ENCODE measurements at places on chromosomes 2 and 18. TPM values are rescaled to one million over a fixed set of nuclear protein-coding genes. Genes with fewer than 3 reads are reported as not detected.

SERPINB3 gene
- total RNA-seq = not detected

STPG4 gene
- total RNA-seq = 0.32 TPM

EPHA4 gene
- 34.4 TPM for total RNA-seq

SLC11A1 gene
- 0.30 TPM for total RNA-seq

GLI2 gene
- 14.9 TPM for total RNA-seq

ZNF521 gene
- 13.1 TPM for total RNA-seq

FEV gene
- total RNA-seq = not detected

ERFE gene
- total RNA-seq = 0.65 TPM

SLC16A14 gene
- total RNA-seq = 0.37 TPM

TRPM8 gene
- not detected for total RNA-seq

DNAJC5G gene
- total RNA-seq = not detected

GALNT3 gene
- total RNA-seq = 5.4 TPM

TEX51 gene
- total RNA-seq = not detected

COL4A4 gene
- 0.28 TPM for total RNA-seq

TNFAIP6 gene
- total RNA-seq = 41.6 TPM

WNT10A gene
- not detected for total RNA-seq

DPY30 gene
- total RNA-seq = 66.3 TPM

CYP27C1 gene
- not detected for total RNA-seq

PLEKHH2 gene
- 0.55 TPM for total RNA-seq

CAPN13 gene
- not detected for total RNA-seq

AQP12A gene
- not detected for total RNA-seq

PLCL1 gene
- 1.5 TPM for total RNA-seq

FRZB gene
- 0.23 TPM for total RNA-seq

EFEMP1 gene
- total RNA-seq = 180 TPM

REG1B gene
- not detected for total RNA-seq

LOXHD1 gene
- total RNA-seq = not detected

SLC8A1 gene
- total RNA-seq = 125 TPM

ENOSF1 gene
- 27.3 TPM for total RNA-seq

FZD7 gene
- 51.4 TPM for total RNA-seq

IL36A gene
- not detected for total RNA-seq

NETO1 gene
- total RNA-seq = 0.74 TPM

FAM110C gene
- total RNA-seq = under 0.01 TPM

COLEC11 gene
- 2.4 TPM for total RNA-seq

SPC25 gene
- 3.6 TPM for total RNA-seq

CHMP1B gene
- 47.5 TPM for total RNA-seq

ZSWIM2 gene
- not detected for total RNA-seq

C2orf76 gene
- 6.7 TPM for total RNA-seq

VWC2L gene
- not detected for total RNA-seq

CNDP2 gene
- total RNA-seq = 43.7 TPM

CLEC4F gene
- not detected for total RNA-seq

TDRD15 gene
- not detected for total RNA-seq

VIL1 gene
- not detected for total RNA-seq

KCNF1 gene
- total RNA-seq = not detected

CDK15 gene
- total RNA-seq = 6.3 TPM

CRYGC gene
- total RNA-seq = not detected

TYMS gene
- total RNA-seq = 8.3 TPM

RNF152 gene
- total RNA-seq = 11.9 TPM

NBAS gene
- 150 TPM for total RNA-seq

POMC gene
- 1.0 TPM for total RNA-seq

All from smooth muscle cell of the umbilical artery (primary cell).